ENCODE measurements at places on chromosomes 11 and 22.

- no peak for DNase-seq
Observed at GRCh38 chr11:83609191-83609590, 323.0 kb upstream of the CCDC90B start.

DNA sequence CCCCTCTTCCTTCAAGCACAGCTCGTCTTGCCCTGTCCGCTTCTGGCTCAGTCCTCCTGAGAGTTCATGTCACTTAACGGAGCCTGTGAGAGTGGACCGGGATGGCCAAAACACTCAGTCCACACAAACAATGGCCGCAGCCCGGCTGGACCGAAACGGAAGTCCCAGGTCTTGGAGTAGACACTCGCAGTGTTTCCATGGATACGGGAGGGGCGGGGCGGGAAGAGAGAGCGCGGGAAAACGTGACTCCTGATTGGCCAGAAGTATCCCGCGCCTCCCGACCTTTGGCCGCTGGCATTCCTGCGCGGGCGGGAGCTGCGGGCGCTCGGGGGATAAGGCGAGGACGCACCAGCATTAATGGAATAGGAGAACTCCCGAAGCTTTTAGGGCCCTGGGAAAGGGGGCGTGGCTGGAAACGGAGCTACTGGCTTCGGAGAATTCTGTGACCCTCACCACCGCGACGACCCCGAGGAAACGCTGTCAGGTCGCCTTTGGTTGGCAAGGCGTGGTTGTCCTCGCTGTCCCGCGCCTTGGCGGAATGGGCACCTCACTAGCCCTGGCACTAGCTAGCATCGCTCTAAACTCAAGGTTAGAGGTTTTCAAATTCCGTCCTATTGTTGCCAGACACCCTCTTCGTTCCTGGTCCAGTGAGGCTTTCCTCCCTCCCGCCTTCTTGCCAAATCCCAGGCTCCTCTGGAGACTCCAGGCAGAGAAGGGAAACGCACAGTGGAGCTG lies at the start of the genes NLRP14 and ZNF214:
TSS of gene NLRP14 (plus strand) at position 297 of the 735 bp plus-strand sequence. CDS start 18,108 bp downstream, outside the sequence.
TSS of gene ZNF214 (minus strand) at position 164 of the 735 bp plus-strand sequence. CDS start 17,511 bp downstream, outside the sequence.
- peak; percentile 89 for DNase-seq

- no peak for DNase-seq
Observed at GRCh38 chr11:78986305-78986704, 411.6 kb upstream of the NARS2 start.

DNA sequence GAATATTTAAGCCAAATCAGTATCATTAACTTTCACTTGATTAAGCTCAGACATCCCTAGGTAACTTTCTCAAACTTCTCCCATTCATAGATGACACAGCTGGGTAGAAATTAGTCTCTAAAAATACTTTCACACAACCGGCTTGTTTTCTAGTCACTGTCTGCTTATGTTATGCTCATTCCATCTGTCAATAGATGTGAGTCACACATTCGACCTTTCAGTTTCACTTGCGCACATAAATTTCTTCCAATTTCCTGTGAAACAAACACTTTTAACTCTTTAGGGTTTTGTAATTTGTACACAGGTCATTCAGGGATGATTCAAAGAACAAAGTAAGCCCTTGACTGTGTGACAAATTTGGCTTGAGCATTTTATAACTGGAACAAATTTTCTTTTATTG lies 723.0 kb downstream of the KCNA4 start:
- no peak for DNase-seq

DNA sequence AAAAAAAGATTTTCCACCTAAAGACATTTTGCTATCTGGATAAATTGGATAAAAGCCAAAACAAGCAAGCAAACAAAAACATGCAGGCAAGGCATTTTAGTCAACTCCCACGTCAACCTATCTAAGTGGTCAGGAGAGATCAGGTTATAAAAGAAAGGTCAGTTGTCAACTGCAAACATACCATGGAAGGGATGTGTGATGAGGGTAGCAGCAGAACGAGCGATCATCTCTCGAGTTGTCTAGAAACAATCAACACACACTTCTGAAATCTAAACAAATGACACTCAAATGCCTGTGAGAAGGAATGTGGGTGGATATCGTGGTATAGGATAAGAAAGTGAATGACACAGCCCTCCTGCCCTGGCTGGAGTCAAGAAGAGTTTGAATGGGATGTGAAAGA lies 10.9 kb downstream of the MTCH2 start:
- DNase-seq: no peak

GRCh38 chr11:117431436-117431835 lies 103.8 kb downstream of the CEP164 start:
- DNase-seq: no peak

- DNase-seq: no peak
Observed at GRCh38 chr22:39408807-39409206, 9.2 kb downstream of the TAB1 start.

DNA sequence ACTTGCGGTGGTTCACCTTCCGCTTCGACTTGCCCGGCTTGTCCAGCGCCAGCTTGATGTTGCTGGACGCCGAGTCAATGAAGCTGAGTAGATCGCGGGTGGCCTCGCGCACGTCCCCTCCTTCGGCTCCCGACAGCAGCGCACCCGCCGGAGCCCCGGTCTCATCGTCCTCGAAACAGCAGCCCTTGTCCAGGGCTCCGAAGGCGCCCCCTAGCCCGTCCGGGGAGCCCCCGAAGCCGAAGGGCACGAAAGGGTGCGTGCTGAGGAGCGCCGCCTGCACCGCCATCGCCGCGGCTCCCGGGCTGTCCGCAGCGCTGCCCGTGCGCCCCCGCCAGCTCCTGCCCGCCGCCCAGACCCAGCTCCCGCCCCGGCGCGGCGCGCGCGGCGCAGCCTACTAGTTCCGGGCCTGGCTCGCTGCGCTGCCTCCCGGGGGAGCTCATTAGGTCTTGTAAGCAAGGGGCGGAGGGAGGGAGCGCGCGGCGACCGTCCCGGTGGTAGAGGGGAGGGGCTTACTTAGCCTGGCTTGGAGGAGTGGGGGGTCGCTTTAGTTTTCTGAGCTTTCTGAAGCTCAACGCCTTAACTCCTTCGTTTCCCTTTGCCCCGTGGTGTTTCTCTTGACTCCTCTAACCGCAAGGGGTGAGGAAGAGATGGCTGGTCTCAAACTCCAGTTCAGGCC lies at the start of gene FAM181B:
TSS of gene FAM181B (minus strand) at position 421 of the 676 bp plus-strand sequence. CDS start at position 286, 135 bp downstream.
- DNase-seq: peak; percentile 86

- no peak for DNase-seq
Observed at GRCh38 chr22:22506736-22507135, 1.8 kb downstream of the ZNF280B start.

DNA sequence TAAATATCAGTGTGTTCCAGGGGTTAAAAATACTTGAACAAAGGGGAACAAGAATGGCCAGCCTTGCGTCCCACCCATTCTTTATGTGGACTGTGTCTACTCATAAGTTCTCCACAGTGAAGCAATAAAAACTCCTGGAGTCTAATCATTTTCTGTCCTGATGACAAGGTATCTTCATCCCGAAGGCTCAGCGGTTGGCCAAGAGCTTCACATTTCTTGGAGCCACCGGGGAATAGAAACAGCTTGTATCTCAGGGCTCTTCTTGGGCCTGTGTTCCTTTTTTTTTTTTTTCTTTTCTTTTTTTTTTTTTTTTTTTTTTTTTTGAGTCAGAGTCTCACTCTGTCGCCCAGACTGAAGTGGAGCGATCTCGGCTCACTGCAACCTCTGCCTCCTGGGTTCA lies 36.8 kb upstream of the ADORA2A start:
- DNase-seq: no peak

- peak; percentile 66 for DNase-seq
Observed at GRCh38 chr11:63877658-63878241, 38.8 kb downstream of the MARK2 start.

GRCh38 chr11:67664213-67664585 lies 10.2 kb downstream of the ALDH3B2 start:
- DNase-seq: no peak

- no peak for DNase-seq
Observed at GRCh38 chr11:16494918-16495691, 138.8 kb upstream of the SOX6 start.

All from putamen (tissue), 1 donor.